NCI-H345 (cell line): ENCODE measurements at places on chromosomes 7 and 10.

DNA sequence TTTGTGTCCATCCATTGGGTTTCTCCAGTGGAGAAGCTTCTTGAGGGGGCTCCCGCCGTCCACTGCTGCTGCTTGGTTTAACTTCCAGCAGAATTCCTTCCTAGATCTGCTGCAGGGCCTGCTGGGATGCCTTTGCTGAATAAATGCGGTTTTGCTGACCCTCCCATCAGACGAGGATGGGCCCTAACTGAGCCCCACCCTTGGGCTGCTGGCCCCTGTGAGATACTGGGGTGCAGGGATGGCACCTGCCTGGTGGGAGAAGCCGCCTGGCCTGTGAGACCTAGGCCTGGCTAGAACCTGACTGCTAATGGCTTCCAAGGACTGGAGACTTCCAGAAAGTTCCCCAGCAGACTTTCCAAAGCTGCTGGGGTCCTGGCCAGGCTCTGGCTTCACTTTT is 43.8 kb downstream of the ZNF467 start:
- DNase-seq, result no peak

- DNase-seq, result no peak
Measured at GRCh38 chr7:80153446-80153845, 18.8 kb downstream of the GNAI1 start.

GRCh38 chr10:78248651-78249464 is 215.2 kb downstream of the RPS24 start:
- DNase-seq, result no peak

DNA sequence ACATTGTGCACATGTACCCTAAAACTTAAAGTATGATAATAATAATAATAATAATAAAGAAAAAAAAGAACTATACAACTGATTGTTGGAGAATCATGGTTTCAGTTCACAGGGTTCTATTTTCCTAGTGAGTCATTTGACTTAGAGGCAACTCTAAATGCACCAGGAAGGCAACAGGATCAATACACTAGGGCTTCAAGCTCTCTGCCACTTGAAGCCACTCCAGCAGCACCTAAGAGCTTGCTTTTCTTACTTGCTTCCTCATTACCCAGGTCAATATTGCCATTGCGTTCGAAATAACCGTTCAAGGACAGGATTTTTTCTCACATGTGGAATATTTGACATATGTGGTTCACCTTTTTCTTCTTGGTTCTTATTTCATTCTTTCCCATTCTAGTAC is 189.7 kb downstream of the GRM3 start:
- peak; percentile 62 for DNase-seq

DNA sequence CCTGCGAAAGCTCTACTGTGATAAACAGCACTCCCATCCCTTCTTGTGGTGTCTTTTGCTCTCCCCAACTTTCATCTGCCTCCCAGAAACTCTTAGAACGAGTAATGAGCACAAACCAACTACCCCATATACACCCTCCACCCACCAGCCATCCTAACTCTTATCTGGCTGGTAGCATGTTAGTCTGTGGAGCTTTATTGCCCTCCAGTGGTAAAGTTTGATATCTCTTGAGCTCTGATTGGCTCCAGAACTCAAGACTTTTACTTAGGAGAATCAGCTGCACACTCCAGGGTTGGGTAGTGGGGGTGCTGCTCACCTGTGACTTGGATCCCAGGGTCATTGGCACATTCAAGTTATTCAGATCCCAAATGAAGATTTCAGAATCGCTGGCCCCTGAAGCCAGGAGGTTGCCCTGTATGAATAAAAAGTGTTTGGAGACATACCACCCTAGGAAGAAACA is 10.9 kb downstream of the SEC31B start:
- DNase-seq, result no peak

- DNase-seq, result no peak
Measured at GRCh38 chr7:56605146-56605545, 488.9 kb upstream of the NUPR2 start.

GRCh38 chr10:102758240-102758932 is 14.6 kb downstream of the WBP1L start:
- DNase-seq, result no peak

DNA sequence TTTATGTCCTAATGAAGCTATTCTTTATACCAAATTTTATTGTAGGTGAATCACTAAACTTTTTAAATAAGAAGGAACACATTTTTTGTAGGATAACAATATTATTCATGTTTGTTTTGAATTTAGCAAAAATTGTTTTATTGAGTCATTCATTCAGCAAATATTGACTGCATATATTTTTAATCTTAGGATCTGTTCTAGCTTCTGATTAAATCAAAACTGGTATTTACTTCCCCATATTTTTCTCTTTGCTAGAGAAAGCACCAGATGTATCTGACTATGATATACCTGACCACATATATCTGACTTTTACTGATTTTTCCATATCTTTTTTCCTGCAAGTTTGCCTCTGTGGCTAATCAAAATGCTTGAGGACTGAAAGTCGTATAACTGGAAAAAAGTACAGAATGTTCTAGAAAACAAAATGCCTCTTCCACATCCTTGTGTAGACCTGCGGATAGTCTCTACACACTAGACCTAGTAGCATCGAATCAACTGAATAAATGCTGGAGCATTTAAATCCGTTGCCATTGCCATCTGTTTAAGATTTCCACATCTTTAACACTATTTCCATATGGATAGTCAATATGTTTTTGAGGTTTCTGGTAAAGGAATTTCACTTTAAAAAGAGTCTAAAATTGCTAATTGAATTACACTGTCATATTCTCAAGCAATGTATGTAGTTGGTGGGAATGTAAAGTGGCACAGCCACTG is 594.7 kb downstream of the KCNMA1 start:
- no peak for DNase-seq

DNA sequence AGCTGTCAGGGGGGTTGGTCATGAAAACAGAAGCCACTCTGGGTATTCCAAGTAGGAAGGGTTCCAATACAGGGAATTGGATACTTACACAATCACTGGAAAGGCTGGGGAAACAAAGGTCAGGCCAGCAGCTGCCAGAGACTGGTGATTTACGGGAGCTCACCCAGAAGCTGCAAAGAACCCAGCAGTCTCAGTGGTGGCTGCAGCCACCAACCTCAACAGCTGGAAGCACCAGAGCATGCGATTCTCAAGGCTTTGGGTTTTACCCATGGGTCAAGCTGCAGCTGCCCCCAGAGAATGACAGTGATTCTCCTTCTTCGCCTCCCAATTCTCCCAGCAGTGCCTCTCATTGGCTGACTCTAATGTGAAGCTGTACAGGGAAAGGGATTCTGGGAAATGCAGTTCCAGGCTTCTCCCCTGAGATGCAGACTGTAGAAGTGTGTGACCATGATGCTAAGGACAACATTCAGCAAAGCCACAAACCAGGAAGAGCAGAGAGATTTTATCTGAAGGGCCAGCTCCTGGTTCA is 107.2 kb upstream of the TCF7L2 start:
- no peak for DNase-seq

- DNase-seq, result no peak
Measured at GRCh38 chr7:139583826-139584553, 60.5 kb downstream of the CLEC2L start.

- DNase-seq, result no peak
Measured at GRCh38 chr7:44802418-44803025, 6.0 kb downstream of the PPIA start.

- DNase-seq, result no peak
Measured at GRCh38 chr10:24901686-24902399, 50.6 kb downstream of the PRTFDC1 start.

DNA sequence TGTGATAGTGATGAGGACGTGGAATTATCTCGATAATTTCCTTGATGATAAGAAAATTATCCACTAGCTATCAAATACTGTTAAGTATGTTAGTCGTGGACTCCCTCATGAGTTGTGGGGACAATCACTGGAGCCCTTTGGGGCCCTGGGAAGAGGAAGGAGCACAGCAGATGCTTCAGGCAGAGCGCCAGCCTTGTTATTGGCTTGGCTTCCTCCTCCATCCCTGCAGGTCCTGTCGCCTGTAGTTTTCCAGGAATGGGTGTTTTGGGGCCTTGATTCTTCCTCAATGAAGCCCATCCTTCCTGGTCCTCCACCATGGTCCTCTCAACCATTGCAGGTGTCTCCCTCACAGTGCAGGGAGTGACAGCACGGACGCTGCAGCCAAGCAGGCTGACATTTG is 32.5 kb upstream of the ZNF32 start:
- DNase-seq, result no peak

DNA sequence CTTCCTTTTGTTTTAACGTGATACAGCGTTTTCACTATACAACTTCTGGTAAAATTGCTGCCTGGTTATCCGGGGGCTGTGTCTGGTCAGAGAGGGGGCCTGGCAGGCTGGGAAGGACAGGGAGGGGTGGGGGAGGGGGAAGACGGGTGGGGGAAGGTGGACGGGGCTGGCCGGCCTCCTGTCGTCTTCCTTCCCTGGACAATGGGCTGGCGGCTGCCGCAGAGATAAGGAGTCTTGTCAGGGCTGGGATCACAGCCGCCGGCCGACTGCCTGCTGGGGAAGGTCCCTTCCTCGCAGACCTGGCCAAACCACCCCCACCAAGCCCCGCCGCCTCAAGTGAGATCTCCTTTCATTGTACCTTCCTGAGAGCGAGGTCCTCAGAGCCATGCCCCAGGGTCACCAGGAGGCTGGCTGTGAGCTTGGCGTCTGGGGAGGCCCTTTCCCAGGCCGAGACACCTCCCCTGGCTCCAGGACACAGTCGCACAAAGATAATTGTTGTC is 151.2 kb upstream of the TNRC18 start:
- DNase-seq, result no peak

- no peak for DNase-seq
Measured at GRCh38 chr7:134637934-134638719, 8.5 kb upstream of the BPGM start.

GRCh38 chr10:59181668-59182067 is 5.2 kb downstream of the PHYHIPL start:
- peak; percentile 54 for DNase-seq

DNA sequence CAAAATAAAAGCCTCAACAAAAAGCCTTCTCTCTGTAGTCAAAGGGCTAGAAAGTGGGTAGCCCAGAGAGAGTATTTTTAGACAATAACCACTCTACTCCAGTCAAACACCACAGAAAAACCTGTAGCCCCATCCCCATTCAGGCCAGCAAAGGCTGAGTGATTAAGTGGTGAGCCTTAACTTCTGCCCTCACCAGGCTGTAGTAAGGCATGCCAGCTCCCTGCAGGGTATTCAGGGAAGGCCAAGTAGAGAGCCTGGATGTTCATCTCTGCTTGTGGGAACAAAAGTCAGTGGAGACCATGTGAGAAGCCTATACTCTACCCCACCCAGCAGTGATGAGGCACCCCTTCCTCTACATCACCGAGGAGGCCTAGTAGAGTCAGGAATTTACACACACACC is 51.2 kb downstream of the HIF1AN start:
- DNase-seq, result no peak

DNA sequence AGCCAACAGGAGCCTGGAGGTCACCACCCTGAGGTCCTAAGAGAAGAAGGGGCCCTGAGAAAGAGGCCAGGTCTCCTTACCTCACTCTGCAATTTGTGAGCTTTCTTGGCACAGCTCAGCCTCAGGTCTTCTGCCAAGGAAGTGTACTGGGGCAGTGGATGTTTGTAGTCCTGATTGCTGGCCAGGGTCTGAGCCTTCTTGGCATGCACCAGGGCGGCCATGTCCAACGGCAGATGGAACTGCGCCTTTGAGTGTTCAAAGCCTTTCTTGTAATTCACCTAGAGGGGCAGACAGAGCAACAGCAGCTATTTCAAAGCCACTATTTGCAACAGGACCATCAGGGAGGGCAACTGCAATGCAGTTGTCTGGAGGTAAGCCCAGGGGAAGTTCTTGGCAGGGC is 51.7 kb downstream of the NRAP start:
- no peak for DNase-seq

DNA sequence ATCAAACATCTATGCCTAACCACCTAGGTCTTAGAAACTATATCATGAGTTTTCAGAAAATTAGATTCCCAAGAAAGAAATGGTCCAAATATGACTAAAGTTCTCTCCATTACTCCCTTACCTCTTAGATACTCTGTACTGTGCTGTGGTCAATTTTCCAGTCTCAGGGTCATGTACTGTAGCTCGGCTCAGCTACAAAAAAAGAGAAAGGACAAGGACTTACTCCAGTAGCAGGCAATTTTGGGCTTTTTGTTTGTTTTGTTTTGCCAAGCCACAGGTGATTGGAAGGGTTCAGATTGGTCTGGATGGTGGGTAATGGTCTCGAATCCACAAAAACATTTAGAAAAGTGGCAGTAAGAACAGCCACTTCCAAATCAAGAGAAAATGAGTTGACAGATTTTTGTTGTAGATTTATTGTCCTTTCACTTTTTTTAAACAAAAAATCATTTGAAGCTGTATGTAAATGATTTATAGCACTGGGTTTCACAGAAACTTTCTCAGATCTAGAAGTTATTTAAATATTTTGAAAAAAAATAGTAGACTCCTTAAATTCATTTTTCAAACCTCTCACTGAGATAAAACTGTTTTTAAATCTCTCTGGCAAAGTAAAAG is 52.8 kb downstream of the P4HA1 start:
- DNase-seq, result no peak

GRCh38 chr10:77927402-77928246 is 1.1 kb upstream of the DLG5 start:
- DNase-seq, result no peak

DNA sequence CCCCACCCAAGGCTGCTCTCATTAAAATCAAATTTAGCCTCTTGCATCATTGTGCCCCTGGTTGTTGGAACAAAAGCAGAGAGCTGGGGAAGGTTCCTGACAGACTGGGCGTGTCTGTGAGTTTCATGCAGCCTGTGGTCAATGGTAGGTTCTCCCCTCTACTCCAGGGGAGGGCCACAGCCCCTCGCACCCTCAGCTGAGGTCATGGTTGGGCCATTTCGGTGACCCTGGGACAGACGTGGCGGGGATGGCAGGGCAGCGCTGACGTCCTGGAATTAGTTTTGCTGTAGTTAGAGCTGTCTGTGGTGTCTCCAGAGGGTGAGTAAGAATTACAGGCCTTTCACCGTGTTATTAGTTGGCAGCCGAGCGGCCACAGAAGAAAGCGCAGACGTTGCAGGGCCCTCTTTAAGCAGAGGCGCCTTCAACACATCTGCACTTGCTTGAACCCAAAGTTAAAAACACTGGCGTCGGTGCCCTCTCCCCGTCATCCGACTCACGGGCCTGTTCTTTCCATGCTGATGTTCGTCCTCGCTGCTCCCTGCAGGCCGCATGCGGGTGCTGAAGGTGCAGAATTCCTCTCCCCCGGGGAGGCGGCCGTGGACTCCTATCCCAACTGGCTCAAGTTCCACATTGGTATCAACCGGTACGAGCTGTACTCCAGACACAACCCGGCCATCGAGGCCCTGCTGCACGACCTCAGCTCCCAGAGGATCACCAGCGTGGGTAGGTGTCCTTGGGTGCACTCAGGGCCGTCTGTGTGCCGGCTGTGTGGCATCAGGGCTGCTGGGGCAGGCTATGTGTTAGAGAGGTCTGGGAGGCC is 2.8 kb downstream of the FAM20C start:
- DNase-seq, result no peak

DNA sequence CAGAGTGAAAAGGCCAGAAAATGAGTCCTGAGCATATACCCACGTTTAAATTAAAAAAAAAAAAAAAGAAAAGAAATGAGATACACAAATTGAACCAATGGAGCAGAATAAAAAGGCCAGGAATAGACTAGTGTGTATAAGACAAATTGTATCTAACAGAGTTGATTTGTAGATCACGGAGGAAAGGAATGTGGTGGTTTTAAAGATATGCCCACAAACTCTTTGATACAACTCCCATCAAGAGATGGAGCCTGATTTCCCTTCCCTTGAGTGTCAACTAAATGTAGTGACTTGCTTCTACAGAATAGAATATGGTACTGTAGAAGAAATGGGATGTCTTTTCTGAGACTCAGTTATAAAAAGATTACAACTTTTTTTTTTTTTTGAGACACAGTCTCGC is 10.4 kb downstream of the SYPL1 start:
- DNase-seq, result no peak
